Adipocyte (in vitro differentiated cells): ENCODE measurements at places on chromosomes 6 and 20.

- no peak for DNase-seq
These were observed 74.3 kb downstream of the ADGRG6 start for GRCh38 chr6:142376115-142376514.

DNA sequence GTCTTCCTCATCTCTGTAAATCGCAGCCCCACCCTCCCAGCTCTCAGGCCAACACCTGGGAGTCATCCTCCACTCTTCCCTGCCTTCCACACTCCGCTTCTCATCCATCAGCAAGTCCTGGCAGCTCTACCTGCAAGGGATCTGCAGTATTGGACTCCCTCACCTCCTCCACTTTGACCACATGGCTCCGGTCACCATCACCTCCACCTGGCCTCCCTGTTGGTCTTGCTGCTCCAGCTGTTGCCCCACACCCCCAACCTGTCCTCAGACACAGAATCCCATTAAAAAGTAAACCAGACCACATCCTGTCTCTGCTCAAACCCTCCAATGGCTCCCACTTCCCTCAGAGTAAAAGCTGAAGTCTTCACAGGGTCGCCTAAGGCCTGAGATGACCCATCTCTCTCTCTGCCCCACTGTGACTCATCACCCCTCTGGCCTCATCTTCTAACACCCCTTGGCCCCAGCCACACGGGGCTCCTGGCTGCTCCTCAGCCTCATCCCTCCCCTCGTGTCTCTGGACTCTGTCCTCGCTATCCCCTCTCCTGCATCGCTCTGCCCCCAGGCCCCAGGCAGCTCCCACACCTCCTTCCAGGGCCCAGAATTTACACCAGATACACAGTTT lies 185.1 kb upstream of the SULF2 start:
- no peak for DNase-seq

DNA sequence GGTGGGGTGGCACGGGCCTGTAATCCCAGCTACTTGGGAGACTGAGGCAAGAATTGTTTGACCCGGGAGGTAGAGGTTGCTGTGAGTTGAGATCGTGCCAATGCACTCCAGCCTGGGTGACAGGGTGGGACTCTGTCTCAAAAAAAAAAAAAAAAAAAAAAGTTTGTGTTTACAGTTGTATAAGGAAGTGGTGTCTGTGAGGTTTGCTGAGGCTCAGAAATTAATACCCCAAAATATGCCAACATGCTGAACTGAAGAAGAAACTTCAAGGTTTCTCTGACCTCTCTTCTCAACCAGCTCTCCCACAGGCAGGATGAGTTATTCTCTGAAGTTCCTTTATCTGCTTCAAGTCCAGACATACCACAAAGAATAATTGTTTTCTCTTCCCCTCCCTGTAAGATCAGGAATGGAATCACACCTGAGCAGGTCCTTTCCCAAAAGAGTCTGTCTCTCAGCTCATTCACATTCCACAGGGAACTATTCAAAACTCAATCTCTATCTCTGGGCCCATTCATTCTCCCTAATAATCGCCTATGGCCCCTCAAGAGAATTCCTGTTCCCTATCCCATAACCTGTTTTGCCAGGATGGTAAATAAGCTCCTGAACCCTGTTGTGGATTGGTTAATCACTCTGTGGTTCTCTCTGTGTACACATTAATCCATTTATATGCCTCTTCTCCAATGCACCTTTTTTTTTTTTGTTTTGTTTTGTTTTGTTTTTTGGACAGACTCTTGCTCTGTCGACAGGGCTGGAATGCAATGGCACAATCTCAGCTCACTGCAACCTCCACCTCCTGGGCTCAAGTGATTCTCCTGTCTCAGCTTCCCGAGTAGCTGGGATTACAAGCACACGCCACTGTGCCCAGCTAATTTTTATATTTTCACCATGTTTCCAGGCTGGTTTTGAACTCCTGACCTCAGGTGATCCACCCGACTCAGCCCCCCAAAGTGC lies 17.4 kb upstream of the KIFC1 start:
- peak; percentile 3 for DNase-seq

- DNase-seq: no peak
These were observed 357.1 kb upstream of the HSF2 start for GRCh38 chr6:122042380-122042779.

DNA sequence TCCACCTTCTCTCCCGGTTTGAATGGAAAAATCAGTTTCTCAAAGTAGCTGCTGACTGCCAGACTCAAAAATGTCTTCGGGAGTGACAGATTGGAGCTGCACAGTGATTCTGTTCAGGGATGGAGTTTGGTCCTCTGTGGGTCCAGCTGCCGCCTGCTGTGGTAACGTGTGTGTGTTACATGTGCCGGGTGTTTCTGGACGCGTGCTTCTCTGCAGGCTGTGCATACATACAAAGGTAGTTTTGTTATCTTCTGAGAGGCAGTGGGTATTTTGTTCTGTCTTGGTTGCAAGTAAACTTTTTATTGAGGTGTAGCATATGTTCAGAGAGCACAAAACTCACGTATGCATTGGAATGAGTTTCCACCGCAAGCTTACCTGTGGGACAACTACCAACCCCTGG lies 41.3 kb upstream of the NAA20 start:
- peak; percentile 45 for DNase-seq

DNA sequence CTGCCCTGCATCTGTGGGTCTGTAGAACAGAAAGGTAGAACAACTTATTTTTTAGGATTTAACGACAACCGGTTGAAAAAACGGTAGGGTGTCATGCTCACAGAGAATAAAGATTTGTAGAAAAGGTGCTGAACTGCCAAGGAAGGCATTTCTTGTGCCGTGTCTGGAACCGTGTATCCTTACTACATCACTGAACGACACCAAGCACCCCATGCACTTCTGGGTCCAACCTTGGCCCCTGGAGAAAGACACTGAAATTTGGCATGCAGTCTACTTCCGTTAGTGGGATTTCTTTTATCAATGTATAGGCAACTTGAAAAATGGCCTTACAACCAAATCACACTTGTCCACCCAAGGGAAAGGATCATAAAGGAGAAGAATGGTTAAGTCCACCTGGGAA lies 145.5 kb downstream of the ZMYND8 start:
- DNase-seq: no peak
